ENCODE measurements at places on chromosomes 13 and 19.
A peak's percentile ranks its signal among the peaks of the same experiment; 100 is the strongest.

DNA sequence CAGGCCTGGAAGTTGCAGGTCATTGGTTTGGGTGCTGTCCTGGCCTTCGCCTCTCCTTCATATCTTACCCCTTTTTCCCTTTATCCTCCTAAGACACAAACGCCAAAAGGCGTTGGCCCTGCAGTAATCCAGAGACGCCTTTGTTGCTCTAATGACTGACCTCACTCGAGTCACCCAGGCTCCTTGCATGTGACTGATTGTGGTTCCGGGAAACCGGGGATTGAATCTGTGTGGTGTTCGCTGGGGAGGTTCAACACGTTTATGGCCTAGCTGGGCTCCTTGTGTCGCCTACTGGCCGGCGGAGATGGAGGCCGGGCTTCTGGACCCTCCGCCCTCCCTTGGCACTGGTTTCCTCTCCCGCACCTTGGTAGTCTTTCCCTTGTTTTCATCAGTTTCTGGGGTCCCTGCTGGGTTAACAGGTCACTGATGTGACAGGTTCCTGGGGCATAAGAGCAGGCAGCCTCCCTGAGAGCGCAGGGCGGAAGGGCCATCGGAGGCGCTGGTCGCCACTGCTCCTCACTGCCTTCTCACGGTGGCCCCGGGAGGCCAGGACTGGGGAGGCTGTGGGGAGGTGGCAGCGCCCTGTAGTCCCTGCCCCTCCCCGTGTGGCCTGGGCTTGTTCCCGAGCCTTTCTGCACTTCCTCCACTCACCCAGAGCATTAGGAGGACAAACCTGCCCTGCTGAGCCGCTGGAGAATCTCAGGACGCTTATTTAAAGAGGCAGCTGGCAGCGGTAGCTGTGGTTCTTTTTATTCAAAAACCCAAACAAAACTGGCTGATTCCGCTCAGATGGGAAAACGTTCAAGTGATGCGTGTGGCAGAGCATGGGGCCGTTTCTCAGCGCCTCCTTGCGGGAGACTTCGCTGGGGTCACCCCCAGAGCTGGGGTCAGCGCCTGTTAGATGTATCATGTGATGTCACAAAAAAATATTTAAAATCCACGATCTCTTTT lies 18.1 kb upstream of the NDUFS7 start:
- no peak for DNase-seq

GRCh38 chr19:20482721-20483120 lies 82.9 kb downstream of the ZNF737 start:
- DNase-seq = no peak

DNA sequence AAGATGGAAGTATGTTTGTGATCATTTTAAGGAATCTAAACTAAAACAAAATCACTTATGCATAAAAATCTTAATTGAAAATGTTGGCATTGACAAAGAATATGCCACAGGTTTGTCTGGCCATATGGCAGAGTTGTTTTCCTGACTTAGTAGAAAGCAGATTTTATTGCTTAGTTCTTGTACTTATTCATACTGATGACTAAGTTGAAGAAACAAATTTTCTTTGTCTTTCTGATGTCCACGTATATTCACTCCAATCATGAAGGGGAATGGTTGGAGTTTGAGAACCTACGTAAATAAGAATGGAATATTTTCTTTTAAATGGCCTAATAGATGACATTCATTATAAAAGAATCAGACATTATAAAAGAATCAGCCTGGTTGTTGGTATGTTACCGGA lies 8.0 kb upstream of the GPC6 start:
- no peak for DNase-seq

DNA sequence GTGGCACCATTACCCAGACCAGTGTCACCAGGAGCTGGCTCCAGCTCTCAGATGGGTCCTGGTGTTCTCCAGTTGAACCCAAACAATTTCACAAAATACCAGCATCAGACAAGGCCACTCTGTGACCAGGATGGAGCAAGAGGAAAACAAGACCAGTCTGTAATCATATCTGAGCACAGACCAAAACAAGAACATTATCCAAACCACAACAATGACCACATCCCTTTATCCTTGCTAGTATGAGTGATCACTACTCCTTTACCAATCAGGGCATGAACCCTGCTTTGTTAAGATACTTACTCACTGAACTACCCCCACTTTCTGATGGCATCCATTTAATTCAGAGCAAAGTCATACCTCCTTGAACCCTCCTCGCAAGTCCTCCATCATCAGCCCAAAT lies 145.9 kb downstream of the NUFIP1 start:
- no peak for DNase-seq

DNA sequence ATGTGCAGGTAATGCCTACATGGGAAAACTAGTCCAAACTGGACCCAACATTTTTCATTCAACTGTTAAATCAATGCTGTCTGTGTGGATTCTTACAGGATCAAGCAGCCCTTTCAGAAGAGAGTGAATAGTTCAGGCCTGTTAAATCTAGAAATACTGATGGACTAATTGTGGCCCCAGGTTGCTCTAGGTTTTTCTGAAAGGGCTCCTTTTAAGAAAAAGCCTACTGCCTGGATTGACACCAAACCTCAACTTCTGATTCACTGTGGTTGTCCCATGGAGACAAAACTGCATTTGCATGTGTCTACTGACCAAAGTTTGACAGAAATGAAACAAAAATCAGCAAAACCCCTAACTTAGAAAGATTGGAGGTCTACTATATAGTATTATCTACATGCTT lies 437.0 kb downstream of the KLF12 start:
- no peak for DNase-seq

- DNase-seq = no peak
Measured at GRCh38 chr13:75391432-75392100, 90.4 kb downstream of the TBC1D4 start.

DNA sequence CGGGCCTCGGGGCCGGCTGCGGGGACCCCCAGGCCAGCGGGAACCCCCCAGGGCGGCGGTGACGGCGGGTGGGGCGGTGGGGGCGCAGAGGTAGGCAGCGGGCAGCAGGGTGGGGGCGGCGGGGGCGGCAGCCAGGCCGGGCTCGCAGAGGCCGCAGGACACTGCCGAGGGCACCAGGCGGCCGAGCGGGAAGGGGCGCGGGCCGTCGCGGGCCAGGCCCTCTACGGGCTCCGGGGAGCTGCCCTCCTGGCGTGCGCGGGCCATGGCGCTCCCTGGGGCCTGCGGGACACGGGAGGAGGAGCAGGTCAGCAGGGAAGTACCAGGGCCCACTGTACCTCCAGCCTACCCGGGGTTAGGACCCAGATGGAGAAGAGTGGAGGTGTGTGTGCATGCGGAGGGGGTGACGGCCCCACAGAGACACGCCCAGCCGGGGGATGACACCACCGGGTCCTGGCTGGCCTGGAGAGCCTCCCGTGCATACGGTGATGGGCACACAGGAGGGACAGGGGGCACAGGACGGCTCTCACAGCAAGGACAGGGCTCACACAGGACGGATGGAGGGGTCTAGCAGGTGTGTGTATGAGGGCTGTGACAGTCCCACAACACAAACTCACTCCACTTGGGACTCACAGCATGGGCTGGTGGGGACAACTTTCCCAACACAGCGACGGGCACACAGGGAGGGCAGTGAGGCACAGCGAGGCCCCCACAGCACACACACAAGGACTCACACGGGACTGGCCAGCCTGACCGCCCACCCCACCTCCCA lies 2.6 kb downstream of the BBC3 start:
- DNase-seq = no peak

GRCh38 chr13:35978607-35979316 lies 152.4 kb downstream of the DCLK1 start:
- peak; percentile 70 for DNase-seq

DNA sequence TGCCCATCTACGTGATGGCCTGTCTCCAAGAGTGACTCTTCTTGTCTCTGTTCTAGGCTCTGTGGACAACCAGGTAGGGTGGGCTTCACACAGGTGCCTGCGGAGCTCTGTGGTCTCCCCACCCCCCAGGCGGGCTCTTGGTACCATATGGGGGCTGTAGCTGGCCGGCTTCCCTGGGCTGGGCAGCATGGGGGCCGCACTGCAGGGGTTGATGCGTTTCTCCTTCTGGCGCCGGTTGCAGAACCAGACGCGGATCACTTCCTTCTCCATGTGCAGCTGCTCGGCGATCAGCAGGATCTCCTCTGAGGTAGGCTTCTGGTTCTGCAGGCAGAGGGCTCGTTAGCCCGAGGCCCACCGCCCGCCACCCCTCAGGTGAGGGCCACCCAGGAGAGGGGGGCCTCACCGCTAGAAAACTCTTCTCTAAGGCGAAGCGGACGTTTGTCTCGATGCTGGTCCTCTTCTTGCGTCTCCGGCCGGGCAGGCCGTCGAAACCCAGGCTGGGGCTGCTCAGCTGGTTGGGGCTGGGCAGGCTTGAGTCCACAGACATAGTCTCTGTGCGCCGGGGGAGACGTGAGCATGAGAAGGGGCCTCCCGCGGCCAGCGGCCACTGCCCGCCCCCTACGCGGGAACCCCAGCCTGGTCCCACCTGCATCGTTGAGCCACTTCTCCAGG lies 19.3 kb downstream of the ZNF574 start:
- DNase-seq = no peak

GRCh38 chr13:95703576-95703975 lies 26.6 kb downstream of the DNAJC3 start:
- no peak for DNase-seq

DNA sequence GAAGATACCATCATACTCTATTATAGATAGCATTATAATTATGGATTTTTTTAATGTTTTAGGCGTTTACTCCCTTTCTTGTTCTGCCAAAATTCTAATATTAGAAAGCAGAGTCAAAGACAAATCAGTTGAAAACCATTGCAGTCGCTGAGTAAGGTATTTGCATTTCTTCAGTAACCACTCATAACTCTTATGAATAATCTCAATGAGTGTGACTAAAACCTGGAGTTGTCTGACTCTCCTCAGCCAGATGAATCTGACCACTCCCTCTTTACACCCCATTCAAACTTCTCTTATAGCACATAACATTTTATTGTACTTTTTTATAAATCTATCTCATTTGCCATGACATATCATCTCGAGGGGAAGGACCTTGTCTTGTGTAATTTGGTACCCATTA lies 1006.5 kb downstream of the DIAPH3 start:
- DNase-seq = no peak

DNA sequence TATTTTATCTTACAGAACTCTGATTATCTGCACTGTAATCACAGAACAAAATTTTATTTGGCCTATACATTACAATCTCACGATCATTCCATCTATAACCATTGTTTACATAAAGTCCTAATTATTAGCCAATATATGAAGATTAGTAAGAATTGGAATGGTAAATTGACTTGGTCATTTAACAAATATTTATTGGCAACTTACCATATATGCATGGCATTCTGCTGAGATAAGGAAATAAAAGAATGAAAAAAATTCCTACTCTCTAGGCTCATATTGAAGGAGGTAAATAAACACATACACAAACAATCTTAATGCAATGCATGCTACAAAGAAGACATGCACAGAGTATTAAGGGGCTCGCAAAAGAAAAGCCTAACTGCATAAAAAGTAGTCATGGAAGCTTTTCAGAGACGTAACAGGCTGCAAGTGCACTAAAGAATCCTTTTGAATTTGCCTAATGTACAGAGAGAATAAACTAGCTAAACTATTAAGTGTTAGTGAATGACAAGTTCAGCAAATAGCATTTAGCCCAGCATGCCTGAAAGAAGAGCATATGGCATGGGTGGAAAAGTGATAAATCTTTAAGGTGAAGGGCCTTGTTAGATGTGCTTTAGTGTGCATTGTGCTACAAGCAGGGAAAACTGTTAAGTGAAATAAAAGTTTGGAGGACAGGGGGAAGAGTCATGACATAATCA lies 1131.1 kb downstream of the PCDH9 start:
- DNase-seq = no peak

DNA sequence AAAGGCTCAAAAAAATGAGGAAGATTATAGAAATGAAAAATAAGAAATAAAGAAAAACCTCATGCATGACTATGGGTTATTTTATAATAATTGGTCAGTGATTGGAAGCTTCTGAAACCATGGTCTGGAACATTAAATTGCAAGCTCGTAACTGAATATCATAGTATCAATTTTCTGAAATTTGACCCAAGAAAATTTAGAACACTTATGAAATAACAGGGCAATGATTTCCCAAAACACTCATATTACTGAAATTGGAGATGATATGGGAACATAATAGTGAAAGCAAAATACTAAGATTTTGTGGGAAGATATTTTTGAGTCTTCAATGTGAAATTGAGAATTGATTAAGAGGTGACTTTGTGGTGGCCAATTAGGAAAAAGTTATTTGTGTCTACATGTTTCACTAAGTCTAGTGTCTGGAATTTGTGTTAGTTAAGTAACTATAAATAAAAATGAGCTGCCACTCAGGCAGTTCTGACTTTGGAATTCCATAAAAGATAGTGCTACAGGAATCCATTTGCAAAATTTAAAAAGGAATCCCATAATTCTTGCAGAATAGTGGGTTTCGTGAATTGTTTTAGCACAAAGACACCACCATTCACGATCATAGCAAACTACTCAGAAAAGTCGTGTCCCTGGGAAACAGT lies 603.0 kb downstream of the LMO7 start:
- no peak for DNase-seq

DNA sequence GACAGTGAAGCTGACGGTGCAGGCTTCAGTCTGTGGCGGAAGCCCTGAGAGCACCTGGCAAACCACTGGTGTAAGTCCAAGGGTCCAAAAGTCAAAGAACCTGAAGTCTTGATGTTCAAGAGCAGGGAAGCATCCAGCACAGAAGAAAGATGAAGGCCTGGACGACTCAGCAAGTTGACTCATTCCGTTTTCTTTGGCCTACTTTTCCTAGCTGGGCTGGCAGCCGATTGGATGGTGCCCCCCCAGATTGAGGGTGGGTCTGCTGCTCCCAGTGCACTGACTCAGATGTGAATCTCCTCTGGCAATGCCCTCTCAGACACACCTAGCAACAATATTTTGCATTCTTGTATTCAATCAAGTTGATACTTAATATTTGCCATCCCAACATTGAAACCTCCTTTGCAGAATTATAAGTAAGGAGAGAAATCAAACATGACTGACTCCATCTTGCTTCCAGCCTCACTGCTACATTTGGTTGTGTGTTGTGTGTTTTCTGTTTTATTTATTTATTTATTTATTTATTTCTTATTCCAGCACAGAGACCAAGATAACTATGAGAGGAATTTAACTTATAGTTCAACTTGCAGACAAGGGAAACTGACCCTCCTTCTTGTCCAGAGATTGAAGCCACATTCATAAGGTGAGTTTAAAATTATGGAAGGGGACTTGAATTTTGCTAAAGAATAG lies 32.8 kb downstream of the IGFL2 start:
- no peak for DNase-seq

Measured in left lung (tissue), 14 donors.